Jurkat, Clone E6-1 (cell line): ENCODE measurements at places on chromosomes 3 and 15.

GRCh38 chr3:33855884-33856546 lies 57.6 kb downstream of the PDCD6IP start:
- no peak for DNase-seq

GRCh38 chr3:59235634-59236012 lies 185.8 kb upstream of the CFAP20DC start:
- DNase-seq: no peak

GRCh38 chr3:12393894-12394293 lies 90.4 kb upstream of the TSEN2 start:
- no peak for DNase-seq

DNA sequence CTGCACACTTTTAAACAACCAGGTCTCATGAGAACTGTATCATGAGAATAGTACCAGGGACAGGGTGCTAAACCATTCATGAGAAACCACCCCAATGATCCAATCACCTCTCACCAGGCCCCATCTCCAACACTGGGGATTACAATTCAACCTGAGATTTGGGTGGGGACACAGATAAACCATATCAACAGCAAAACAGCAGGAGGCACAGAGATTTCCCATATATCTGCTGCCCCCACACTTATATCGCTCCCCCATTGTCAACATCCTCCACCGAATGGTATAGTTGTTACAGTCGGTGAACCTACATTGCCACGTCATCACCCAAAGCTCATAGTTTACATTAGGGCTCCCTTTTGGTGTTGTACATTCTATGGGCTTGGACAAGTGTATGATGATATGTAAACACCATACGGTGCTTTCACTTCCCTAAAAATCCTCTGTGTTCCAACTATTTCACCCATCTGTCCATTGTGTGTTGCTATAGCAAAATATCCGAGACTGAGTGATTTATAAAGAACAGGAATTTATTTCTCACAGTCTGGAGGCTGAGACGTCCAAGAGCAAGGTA lies 224.8 kb downstream of the FAM43A start:
- no peak for DNase-seq

- DNase-seq: no peak
Observed at GRCh38 chr3:179731544-179731943, 78.7 kb downstream of the USP13 start.

- no peak for DNase-seq
Observed at GRCh38 chr3:17745301-17745700, 2.9 kb upstream of the TBC1D5 start.

- DNase-seq: no peak
Observed at GRCh38 chr3:53161450-53161819, 426 bp downstream of the PRKCD start.
